ENCODE measurements at places on chromosomes 2 and 18.

DNA sequence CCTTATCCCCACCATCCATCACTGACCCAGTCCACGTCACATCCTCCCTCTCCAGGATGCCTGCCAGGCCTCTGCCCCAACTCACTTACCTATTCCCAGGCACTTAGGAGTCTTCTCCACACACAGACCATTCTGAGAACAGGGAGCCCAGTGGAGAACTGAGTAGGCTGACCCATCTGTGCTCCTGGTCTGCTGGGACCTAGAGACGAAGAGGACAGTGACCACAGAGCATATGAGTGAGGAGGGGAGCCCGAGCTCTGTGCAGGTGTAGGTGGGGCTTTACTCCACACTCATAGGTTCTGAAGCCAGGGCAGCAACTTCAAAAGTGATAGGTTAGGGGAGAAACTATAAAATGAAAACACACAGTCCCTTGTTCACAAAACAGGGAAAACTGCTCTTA is 130.0 kb downstream of the NDUFA10 start:
- DNase-seq, result no peak

- DNase-seq, result no peak
Measured at GRCh38 chr2:218332288-218332687, 24.4 kb upstream of the CATIP start.

GRCh38 chr2:27071990-27072830 is 756 bp upstream of the OST4 start:
- no peak for DNase-seq

- no peak for DNase-seq
Measured at GRCh38 chr18:59478591-59478990, 119.5 kb upstream of the LMAN1 start.

DNA sequence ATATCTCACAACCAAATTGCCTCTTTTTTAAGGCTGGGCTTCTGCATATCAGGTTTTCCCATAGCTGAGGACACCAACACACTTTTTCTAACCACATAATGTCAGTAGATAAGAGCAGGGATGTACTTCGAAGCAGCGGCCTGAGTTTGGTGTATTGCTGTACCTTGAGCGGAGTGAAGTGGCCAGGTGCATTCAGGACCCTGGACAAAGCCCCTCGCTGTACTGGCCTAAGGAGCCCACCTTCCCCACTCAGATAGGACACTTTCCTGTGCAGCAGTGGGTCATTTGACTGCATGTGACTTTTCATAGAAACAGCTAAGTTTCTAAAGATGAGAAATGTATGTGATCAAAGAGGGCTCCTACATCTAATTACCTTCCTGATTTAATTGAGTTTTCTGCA is 212.5 kb downstream of the GBX2 start:
- no peak for DNase-seq

- no peak for DNase-seq
Measured at GRCh38 chr2:120594856-120595685, 140.6 kb upstream of the GLI2 start.

DNA sequence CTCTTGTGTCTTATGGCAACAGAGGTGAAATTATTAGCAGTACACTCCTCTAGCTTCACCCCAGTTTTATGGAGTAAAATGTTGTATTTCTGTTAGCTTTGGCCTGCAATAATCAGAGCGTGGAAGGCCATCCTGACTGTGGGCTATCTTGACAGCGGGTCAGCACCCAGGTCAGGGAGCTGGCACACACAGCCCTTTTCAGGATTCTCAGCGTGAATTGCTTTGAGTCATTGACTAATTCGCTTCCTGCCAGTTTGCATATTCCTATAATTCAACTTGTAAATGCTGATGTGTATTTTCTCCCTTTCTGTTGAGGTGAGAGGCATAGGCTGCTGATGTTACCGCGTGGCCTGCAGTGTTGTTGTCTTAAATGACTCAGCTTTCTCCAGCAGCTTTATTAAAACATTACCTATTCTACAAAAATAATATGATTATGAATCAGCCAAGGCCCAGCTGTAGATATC is 109.6 kb upstream of the EML6 start:
- peak; percentile 6 for DNase-seq

DNA sequence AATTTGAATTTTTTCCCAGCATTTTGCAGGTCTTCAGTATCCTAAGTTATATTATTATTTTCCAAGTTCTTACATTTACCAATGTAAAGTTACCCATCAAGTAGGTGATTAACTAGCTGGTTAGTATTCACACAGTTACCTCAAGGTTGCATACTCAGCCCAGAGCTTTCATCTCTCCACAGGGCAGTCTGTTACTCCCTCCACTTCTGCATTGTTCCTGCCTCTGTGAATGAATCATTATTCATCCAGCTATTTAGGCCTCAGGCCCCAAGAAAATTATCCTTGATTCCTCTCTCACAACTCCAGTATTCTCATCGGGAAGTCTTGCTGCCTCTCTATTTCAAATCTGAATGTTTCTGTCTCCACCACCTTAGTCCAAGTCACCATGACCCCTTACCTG is 92.2 kb downstream of the SMC6 start:
- no peak for DNase-seq

DNA sequence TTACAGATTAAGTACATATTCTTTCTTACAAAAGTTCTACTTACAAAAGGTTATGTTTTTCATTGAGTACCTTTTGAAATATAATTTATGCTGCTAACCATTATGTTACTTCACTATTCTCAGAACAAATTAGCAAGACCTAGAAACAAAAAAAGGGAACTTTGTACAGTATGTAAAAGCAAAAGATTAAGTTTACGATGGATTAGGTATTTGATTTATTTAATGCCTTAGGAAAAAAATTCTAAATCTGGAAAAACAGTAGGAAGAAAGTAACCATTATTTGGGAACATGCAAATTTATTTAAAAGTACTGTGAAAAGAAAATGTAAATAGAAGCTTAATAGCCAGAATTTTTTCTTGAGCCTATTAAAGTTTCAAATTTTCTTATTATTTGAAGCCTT is 144.6 kb downstream of the AGPS start:
- DNase-seq, result no peak

GRCh38 chr2:38442643-38443541 is 65.8 kb upstream of the ATL2 start:
- DNase-seq, result no peak

GRCh38 chr2:64482765-64483504 is 29.0 kb downstream of the LGALSL start:
- DNase-seq, result no peak

- DNase-seq, result no peak
Measured at GRCh38 chr2:109604597-109604996, 9.2 kb downstream of the SEPTIN10 start.

GRCh38 chr2:238974501-238975166 is 126.7 kb downstream of the TWIST2 start:
- peak; percentile 79 for DNase-seq

- no peak for DNase-seq
Measured at GRCh38 chr2:235950473-235950809, 217.7 kb downstream of the GBX2 start.

DNA sequence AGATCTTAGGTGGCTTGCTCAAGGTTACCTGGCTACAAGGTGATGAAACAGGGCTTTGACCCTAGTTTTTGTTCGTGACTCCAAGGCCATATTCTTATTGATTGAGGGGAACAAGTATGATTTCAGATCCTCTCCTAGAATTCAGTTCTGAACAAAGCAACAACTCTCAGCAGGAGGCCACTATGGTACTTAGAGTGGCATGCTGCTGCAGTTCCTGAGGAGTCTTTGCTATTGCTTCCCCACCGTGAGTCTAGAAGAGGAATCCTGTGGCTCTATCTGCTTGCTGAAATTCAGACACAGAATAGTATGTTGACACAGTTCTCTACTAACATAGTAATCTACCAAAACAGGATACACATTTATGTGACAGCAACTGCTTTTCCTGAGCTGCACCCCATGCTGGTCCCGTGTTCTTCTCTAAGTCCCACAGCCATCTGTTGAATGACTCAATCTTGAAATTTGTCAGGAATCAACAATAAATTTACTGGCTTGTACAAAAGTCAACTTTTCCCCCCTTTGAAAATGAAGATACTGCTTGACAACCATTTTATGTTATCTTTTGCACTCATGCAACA is 4.1 kb downstream of the TGFBRAP1 start:
- DNase-seq, result no peak

GRCh38 chr2:29475499-29475898 is 360.3 kb downstream of the CLIP4 start:
- no peak for DNase-seq

DNA sequence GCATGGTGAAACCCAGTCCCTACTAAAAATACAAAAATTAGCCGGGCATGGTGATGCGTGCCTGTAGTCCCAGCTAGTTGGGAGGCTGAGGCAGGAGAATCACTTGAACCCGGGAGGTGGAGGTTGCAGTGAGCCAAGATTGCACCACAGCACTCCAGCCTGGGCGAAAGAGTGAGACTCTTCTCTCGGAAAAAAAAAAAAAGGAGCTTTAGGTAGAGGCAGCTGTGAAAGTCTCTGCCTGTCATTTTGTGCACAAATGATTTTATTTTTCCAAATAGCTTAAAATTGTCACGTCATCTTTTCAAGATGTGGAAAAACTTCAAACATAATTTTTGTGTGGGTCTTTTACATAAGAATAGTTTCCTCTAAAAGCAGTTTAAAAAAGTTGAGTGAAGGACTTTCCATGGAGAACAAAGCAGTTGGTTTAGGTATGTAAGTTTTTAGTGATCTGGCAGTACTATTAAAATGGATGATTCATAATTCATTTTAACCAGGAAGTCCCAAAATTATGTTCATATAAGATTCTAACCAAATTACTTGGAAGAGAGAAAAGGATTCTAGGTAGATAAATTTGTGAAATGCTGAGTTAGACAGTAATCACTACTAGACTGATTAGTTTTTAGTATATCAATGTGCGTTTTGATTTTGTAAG is 11.5 kb downstream of the CCNYL1 start:
- no peak for DNase-seq

GRCh38 chr2:178317811-178318210 is 123.5 kb downstream of the OSBPL6 start:
- DNase-seq, result no peak

DNA sequence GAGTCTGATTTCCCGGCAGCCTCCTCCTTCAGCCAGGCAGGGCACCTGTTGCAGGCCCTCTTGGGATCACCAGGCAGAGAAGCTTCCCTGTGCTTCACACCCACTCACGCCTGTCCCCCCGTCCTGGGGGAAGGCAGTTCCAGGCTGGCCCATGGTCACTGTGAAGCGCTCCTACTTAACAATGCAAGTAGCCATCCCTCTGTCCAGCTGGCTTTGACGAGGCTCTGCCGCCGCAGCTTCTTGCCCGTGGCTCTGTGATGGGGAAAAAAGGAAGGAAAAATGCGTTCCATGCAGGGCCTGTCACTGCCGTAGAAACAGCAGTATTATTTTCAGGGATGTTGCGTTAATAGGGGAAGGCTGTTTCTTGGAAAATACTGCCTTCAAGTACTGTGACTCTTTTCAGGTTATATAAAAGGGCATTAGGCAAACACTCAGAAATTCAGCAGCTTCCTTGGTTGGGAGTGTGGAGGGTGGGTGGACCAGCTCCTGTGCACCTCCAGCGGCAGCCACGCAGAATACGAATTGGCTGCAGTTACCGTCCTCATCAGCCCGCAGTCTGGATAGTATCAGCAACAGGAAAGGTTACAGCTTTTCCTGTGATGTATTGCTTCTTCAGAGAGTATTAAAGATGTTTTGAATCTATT is 232.3 kb downstream of the KLHL29 start:
- DNase-seq, result no peak

All from HS-5 (cell line).